Astrocyte of the hippocampus (primary cell): ENCODE measurements at places on chromosomes 5 and 9.

DNA sequence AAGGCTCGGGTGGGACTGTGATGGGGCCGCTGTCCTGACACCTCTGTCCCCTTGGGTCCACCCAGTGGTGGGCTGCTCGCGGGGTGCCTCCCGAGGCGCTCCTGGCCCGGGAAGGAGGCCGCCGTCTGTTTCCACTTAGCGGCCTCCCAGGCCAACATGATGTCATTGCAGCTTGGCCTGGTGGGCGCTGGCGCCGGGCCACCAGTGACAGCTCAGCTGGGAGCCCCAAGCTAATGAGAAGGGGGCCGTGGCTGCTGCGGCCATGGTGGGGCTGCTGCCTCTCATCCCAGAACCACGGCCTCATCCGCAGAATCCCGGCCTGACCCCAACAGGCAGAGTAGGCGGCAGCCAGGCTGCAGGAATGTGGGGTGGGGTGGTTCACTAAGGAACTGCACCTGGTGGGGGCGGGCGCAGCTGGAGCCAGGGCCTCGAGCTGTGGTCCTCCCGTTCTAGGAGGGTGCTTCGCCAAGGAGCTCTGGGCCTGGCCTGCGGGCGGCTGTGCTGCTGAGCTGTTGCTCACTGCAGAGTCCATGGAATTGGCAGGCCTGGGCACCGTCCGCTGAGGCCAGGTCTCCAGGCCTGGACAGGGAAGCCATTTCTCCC lies 123.5 kb upstream of the COL5A1 start:
- no peak for DNase-seq

DNA sequence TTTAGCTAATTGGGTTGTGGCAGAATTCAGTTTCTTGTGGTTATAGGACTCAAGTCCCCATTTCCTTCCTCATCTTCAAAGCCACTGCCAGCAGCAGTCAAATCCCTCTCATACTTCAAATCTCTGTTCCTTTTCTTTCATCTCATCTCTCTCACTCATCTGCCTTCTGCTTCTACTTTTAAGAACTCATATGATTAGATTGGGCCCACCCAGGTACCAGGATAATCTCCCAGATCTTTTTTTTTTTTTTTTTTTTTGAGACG lies 8.0 kb upstream of the REEP5 start:
- DNase-seq: no peak

- no peak for DNase-seq
These were observed 197.7 kb downstream of the NTRK2 start for GRCh38 chr9:84867186-84867585.

GRCh38 chr5:73625944-73626811 lies at the start of gene ARHGEF28:
TSS of gene ARHGEF28 (plus strand) at chr5:73626196. CDS start at chr5:73684852, 58,656 bp downstream.
- peak; percentile 87 for DNase-seq

DNA sequence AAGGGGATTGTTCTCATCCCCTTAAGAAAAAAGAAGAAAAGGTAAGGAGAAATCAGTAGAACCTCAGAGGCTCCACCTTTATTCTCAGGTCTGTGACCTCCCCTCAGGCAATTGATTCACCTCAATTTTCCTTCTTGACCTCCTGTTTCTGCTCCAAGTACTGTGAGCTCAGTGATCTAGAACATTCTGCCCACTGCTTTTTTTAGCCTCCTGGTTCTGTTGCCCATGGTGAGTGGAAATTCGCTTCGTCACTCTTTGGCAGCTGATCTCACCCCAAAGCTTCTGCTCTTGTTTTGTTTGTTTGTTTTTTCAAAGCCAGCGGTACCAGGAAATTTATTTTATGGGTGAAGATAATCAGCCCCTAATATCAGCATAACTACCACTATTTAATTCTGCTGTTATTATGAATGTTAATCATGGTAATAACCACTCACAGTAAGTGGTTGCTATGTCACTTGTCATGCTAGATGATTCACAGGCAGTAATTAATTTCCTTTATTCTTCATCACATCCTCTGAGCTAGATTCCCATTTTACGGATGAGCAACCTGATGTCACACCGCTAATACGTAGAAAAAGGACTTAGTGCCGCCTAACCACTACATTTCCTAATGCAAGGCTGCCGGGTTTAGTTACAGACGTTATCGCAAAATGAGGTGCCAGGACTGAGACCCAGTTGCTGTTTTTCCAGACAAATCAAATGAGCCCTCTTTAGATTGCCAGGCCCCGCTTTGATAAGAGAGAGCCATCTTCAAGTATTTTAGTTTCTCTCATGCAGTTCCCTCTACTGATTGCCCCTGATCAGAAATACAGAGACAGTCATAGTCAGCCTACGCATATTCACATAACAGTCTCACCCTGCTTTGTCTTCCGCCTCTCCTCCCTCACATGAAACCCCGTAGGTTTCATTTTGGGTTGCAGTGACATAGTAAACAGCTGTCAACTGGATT lies 78.2 kb downstream of the CYFIP2 start:
- peak; percentile 15 for DNase-seq

GRCh38 chr5:120382833-120383232 lies 81.3 kb upstream of the PRR16 start:
- DNase-seq: peak; percentile 39

GRCh38 chr9:127912882-127913281 lies 4.0 kb downstream of the ST6GALNAC4 start:
- DNase-seq: no peak

- DNase-seq: no peak
These were observed 51.7 kb downstream of the EPB41L4A start for GRCh38 chr5:112367400-112367799.

DNA sequence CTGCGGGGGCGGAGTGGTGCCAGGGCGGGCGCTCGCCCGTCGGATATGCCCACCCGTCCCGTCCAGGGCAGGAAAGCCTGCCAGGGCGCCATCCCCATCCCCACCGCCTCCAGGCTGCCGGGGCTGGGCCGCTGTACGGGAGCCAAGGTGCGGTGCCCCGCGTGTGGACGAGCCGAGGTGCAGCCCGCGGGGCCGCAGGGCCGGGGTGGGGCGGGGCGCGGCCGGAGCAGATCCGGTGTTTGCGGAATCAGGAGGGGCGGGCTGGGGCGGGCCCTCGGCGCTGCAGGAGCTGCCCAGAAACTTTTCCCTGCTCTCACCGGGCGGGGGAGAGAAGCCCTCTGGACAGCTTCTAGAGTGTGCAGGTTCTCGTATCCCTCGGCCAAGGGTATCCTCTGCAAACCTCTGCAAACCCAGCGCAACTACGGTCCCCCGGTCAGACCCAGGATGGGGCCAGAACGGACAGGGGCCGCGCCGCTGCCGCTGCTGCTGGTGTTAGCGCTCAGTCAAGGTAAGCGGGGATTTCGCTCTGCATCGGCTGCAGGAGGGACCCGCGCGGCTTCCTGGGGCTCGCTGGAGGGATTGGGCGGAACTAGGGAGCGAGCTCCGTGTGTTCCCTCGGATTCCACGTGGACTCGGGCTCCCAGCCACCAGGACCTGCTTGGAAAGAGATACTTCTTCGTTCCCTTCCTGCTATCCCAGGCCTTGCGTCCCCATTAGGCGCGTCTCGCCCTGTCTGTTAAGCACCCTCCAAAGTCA lies at the start of gene ITGA2:
Gene ITGA2, plus strand, starts transcription at position 328 of the 756 bp plus-strand sequence. Its CDS starts 117 bp downstream, at position 445.
- DNase-seq: peak; percentile 78

- DNase-seq: no peak
These were observed 38.9 kb downstream of the ADAMTS2 start for GRCh38 chr5:179306191-179307012.

DNA sequence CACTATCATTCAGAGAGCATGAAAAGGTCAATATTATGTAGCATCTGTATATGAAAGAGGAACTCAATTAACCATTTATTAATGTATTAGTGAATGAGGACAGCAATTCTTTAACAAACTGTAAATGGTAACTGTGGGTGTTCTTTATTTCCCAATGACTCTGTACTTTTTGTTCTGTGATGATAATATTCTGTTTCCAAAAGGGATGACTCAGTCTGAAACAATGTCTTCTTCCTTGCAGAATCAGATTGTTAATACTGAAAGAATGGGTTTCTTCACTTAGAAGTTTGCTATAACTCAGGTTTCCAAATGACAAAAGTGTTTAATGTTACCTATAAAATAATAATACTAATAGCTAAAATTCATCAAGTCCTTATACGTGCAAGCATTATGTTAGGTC lies 1518.7 kb upstream of the WWC1 start:
- DNase-seq: peak; percentile 64

DNA sequence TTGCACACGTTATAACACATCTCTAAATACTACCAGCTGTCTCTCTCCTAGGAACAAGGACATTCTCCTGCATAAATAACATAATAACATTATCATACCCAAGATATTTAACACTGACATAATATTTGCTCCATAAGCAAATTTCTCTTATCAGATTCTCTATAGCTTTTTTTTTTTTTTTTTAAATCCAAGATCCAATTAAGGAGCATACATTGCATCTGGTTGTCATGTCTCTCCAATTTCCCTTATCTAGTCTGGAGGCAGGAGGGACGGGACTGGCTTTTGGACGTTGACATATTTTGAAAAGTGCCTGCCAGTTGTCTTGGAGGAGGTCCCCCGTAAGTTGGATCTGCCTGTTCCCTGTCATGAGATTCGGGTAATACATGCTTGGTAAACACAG lies 76.6 kb downstream of the RAPGEF1 start:
- DNase-seq: no peak

DNA sequence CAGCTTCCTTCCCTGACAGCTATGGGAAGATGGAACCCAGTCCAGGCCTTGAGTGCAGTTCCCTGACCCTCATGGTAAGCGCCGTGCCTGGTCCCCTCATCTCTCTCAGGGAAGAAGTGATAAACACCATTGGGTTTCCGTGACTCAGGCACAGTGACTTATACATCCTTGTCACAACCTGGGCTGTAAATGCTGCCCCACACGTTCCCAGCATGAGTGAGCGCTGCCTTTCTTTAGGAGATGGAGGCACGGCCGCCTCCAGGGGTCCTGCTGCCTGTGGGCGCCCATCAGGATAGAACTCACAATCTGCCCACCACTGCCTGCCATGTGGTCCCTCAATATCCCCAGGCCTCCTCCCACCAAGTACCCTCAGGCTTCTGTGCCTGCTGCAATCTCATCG lies 8.3 kb upstream of the NKD2 start:
- DNase-seq: no peak

DNA sequence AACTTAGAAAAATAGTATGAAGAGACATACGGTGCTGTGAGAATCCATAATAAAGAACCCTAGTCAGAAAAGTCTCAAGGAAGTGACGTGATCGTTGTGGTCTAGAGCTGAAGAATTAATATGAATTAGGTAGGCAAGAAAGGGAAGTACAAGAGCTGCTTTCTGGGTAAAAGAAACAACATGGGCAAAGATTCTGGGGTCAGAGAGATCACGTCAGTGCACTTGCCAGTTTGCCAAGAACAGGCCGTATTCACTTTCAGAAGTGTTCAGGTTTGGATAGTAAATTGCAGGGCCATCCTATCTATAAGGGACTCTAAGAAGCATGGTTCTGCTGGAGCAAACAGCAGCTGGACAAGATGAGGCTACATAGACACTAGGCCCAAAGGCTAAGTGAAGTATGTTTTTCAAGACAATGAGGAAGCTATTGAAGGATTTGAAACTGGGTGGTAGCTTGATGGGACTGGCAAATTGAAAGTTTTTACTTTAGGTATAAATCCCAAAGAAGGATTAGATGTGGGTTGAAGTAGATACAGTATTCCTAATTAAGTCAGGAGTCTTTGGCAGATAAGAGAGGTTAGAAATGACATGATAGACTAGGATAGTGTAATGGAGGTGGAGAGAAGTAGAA lies 4.8 kb upstream of the CHD1 start:
- no peak for DNase-seq

- DNase-seq: no peak
These were observed 93.5 kb upstream of the EGFLAM start for GRCh38 chr5:38164776-38165399.

DNA sequence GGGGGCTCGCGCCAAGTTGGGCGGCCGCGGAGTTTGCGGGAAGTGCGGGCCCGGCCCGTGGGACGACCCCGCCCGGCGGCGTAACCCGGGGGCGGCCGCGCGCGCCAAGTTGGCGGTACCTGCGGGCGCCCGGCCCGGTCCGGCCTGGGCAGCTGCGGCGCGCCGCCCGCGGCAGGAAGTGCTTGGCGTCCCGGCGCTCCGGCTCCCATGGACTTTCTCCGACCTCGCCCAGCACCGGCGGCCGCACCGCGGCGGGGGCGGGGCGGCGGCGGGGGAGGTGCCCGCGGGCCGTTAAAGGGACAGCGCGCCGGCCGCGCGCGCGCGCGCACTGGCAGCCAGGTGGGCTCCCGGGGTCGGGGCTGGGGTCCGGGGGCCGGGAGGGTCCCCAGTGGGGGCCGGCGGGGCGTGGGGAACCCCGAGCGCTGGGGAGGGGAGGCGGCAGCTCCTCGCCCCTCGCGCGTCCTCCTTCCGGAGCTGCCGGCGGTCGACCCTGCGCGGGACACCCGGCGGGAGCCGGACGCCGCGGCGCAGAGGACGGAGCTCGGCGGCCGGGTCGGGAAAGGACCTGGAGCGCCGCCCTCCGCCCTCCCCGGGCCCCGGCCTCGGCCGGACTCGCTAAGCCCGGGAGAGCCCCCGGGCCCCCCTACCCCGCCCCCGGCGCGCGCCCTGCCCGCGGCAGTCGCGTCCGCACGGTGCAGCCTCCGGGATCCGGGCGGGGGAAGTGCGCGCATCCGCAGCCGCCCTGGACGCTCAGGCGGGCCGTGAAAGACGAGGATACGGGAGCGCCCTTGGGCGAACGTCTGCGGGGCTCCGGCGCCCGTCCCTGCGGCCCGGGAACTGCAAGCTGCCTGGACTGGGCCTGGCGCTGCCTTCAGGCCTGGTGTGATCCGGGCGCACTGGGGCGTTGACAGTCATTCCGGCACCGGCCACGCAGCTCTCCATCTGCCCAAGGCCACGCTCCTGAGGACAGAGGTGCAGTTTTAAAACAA lies at the start of gene NACC2:
Gene NACC2, minus strand, starts transcription at position 220 of the 989 bp plus-strand sequence. CDS start 44,768 bp downstream, outside the sequence.
- DNase-seq: peak; percentile 86

DNA sequence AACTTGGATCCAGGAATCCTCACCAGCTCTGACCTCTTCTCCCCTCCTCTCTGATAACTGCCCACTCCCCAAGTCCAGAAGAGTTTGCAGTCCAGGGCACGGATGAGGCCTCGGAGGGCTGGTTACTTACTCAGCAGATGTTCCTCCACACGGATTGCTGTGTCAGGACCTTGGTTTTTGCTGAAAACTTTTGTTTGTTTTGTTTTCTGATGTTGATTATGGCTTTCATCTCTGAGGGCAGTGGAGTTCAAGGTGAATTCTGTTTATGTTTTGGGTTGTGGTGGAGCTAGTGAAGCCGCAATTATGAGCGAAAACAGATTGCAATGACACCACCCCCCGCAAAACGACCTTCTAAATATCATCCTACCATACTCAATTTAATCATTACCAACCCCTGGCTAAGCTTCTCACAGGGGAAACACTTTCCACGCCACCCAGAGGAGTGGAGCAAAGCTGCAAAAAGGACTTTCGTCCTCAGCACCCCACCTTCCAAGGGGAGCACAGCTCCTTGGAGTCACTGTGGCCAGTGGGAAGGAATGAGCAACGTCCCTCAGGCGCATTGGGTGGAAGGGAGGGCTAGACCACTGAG lies 92.7 kb upstream of the SAP30L start:
- no peak for DNase-seq

DNA sequence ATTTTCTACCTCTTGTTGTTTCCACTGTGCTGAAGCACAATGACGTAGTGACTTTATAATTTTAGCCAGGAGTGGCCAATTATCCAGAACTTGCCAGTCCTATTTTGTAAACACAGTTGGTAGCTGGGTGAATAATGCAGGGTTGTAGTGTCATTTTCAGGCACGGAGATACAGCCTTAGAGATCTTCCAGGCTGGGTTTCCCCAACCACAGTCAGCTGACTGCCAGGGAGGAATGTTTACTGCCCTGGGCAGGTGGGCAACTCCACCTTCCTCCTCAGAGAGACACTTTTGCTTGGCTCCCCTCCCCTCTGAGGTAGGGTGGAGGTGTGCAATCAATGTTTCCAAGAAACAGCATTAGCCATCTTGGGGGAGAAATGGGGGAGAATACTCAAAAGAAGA lies 228.1 kb upstream of the NR4A3 start:
- DNase-seq: no peak

- no peak for DNase-seq
These were observed 5.9 kb upstream of the EGR1 start for GRCh38 chr5:138459311-138459933.
